ENCODE measurements at places on chromosomes 7 and 10.
A peak's percentile ranks its signal among the peaks of the same experiment; 100 is the strongest.

DNA sequence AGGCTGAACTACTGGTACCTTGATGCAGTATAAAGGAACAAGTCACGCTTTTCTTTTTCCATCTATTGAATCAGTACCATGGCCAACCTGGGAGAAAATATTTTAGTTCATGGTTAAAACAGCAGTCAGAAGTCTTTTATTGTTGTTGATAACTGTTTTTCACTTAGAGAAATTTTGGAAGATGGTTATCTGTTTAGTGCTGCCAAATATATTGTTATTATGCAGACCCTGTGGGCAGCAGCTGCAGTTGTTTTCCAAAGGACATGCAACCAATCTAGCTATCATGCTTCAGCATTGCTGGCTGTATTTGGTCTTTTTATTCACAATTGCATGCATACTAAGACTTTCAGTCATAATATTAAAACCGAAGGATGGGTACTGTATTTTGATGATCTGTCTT is 169.5 kb downstream of the BBS9 start:
- DNase-seq, result no peak

GRCh38 chr7:21355406-21355874 is 72.4 kb upstream of the SP4 start:
- peak; percentile 8 for DNase-seq

- no peak for DNase-seq
Measured at GRCh38 chr10:78964274-78964951, 104.4 kb upstream of the ZMIZ1 start.

DNA sequence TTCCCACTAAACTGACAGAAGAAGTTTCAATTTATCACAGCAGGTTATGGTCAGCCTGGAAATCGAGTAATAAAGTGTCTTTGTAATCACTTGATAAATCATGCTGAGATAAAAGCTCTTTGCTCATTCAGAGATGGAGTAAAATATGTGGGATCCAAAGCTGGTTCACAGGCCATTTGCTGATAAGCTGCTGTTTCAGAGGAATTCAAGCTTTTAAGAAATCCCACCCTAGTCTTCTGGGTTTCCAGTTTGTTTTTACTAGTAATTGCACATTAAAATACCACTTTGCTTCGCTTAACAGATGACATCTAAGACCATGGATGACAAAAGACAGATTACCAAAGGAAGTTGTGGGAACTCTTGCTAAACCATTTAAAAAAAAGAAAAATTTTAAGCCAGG is 37.4 kb upstream of the CDK6 start:
- DNase-seq, result no peak

DNA sequence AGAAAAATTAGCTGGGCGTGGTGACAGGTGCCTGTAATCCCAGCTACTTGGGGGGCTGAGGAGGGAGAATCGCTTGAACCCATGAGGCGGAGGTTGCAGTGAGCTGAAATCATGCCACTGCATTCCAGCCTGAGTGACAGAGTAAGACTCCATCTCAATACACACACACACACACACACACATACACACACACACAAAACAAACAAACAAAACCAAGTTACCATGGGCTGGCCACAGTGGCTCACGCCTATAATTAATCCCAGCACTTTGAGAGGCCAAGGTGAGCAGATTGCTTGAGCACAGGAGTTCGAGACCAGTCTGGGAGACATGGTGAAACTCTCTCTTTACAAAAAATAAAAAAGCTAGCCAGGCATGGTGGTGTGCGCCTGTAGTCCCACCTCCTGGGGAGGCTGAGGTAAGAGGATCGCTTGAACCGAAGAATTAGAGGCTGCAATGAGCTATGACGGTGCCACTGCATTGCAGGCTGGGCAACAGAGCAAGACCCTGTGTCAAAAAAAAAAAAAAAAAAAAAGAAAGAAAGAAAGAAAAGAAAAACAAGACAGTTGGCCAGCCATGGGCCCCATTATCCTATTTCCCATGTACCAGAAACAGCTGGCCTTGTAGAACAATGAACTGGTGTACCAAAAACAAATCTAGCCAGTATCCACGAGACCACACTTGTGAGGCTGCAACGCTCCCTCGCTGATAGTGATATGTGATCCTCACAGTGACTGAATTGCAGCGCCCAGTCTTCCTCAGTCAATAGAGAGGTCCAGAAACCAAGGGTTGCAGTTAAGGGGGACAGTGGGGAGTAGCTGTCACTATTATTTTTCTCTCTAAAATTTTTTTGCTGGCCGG is 6.6 kb upstream of the AGFG2 start:
- DNase-seq, result no peak
